ENCODE measurements at places on chromosomes 2 and 18.

DNA sequence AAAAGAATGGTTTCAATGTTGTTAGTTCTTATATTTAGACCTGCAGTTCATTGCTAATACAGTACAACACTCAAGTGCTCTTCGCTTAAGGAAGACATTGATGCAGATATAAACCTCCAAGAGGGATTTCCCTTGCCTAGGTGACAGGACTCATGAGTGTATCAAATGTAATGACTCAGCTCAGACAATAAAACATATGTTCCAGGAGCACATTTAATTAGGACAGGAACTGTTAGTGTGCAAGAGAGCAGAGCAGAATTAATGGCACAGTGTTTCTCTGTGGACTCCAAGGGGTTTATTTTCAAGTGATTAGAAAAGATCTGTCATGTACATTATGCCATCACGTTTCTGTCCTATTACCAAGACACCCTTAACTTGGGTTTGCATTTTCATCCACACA is 375.0 kb downstream of the LRRTM4 start:
- DNase-seq = no peak

GRCh38 chr18:3350566-3351527 is 88.9 kb downstream of the MYL12B start:
- no peak for DNase-seq

DNA sequence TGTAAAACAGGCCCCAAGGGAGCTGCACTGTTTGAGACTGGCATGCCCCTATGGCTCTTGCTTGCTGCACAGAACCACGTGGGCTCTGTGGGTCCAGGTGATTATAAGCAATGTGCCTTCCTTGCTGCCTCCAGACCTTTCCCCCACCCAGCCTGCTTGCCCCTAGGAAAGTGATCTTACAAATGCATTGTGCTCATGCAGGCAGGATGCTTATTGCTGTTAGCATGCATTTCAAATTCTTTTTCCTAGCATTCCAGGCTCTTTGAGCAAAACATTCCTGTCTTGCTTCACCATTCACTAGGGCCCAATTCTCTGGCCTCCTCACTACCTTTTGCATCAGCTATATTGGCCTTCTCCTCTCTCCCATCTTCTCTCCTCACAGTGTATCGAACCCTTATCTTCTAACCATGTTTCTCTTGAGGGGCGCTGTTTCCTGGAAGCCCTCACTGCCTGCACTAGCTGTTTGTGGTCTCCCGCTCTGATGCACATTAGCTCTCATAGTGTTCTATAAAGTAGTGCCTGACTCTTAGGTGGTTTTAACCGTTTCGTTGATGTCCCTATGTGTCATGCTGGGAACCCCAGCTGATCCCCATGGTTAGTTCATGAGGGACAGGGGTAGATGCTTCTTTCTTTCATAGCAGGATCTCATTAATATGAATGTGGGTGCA is 152.9 kb upstream of the EPAS1 start:
- DNase-seq = no peak

GRCh38 chr2:111160758-111161157 is 40.0 kb downstream of the BCL2L11 start:
- DNase-seq = no peak

- no peak for DNase-seq
These were observed 142.9 kb upstream of the NXPH2 start for GRCh38 chr2:138922973-138923563.

GRCh38 chr2:2523461-2524347 is 192.6 kb upstream of the MYT1L start:
- DNase-seq = peak; percentile 59

DNA sequence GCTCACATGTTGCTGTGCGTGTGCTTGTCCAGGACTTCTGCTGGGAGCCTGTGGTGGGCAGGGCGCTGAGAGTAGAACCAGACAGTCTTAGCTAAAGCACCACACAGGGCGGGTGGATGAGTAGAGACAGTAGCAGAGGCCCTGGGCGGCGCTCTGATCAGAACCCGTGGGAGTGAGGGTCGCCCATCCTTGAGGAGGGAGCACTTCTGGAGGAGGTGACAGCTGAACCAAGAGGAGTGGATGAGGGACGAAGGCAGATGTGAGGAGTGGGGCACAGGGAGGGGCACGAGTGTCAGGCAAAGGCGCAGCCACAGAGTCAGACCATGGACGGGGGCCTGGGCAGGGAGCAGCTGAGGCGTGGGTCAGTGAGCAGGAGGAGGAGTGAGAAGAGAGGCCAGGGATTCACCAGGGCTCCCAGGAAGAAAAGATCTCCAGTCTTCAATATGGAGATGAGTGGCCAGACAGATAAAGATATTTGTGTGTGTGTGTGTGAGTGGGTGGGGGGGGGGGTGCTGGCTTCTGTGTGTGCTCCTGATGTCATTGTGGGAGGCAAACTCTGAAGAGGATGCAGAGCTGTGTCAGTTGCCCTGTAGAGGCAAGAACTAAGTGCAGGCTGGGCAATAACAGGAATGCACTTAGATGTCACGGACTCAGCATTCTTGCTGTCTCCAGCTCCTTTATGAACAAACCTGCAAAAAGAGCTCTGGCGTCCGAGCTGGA is 79.6 kb downstream of the TPO start:
- no peak for DNase-seq

- DNase-seq = no peak
These were observed 113.8 kb downstream of the ATL2 start for GRCh38 chr2:38263293-38263692.

DNA sequence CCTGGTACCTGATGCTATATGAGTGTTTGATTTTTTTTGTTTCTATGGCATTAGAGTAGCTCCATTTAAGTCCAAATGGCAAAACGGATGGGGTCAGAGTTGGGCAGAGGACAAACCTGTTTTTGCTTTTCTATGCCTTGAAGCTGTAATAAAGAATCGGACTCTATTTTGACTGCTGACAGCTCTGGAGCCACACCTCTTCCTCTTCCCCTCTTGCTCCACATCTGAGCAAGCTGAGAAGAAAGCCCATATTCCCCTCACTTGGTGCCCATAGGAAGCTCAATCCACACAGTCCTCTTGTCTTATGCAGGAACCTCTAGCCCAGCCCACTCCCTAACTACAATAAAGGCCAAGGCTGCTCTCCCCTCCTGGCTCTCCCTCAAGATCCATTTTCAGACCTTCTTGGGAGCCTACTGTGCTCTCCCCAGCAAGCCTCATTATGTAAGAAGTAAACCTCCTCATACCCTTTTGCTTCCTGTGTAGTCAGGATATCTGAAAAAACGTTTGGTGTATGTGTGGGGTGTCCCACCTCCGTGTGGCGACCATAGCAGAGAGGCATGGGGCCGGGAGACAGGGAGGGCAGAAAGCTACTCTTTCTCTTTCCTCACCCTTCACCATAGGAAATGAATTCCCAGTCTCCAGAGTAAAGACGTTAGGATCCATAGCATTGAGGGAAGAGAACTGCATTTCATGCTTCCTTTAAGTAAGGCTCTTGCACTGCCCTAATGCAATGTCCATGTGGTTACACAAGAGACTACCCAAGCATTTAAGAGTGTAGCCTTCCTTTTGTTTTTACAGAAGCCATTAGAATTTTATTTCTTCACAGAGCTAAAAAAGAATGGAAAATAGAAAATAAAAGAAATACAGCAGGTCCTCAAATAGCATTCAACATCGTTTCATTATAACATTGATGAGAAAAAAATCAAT is 41.9 kb upstream of the RAPGEF4 start:
- DNase-seq = no peak

- no peak for DNase-seq
These were observed 42.6 kb upstream of the HNRNPA3 start for GRCh38 chr2:177169810-177170514.

- DNase-seq = no peak
These were observed 340.3 kb downstream of the PLCL1 start for GRCh38 chr2:198144660-198145059.

GRCh38 chr2:209471037-209471436 is 47.2 kb downstream of the MAP2 start:
- no peak for DNase-seq

GRCh38 chr2:3472966-3473365 is 46.4 kb downstream of the ADI1 start:
- DNase-seq = no peak

GRCh38 chr2:84534225-84534624 is 17.9 kb downstream of the DNAH6 start:
- no peak for DNase-seq

- no peak for DNase-seq
These were observed 144.6 kb upstream of the SATB2 start for GRCh38 chr2:199602271-199602895.

- DNase-seq = no peak
These were observed 862.4 kb upstream of the ACVR2A start for GRCh38 chr2:146982393-146982846.

Data from D721Med (cell line).